ENCODE measurements at places on chromosomes 12 and 14.
A peak's percentile ranks its signal among the peaks of the same experiment; 100 is the strongest.

DNA sequence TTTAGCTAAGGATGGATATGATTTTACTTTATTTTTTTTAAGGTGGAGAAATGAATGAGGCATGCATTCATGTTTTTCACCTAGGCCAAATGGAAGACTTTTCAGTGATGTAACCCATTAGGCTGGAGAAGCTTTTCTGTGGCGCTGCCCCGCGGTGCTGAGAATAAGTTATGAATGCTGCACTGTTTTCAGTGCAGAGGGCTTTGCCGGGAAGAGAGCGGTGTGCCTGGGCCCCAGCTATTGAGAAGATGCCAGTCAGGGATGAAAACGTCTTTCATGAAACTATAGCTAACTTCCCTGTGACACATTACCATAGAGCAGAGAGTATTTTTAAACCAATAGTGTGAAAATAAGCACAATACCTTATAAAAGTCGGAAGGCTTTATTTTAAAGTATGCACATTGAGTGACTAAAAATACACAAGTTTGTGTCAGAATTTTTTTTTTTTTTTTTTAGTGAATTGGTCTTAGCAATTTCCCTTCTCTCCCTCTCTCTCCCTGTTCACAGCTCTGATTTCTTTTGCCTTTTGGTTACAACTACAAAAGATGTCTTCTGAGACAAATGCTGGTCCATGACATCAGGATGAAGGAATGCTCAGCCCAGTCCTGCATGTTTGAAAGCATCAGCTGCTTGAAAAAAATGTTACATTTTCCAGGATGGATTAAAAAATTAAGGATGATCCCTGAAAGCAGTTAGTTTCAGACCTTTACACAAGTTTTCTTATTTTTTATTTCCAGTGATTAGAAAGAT lies 48.3 kb downstream of the NPAS3 start:
- no peak for DNase-seq

DNA sequence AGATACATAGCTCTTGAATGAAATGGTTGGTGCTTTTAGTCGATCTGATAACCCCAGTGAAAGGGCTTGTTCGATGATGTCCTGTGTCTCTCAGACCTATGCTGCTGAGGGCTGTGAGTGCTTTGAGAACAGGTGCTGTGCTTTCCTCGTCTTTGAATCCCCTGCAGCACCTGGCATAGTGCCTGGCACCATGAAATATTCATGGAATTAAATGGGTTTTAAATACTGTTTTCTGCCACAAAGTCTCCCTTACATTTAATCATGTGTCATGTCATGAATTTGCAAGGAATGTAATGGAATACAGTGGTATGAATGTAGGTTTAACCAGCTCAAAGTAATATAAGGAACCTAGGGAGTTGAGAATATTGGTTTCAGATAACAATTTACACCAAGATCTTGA lies 220.5 kb upstream of the PRICKLE1 start:
- no peak for DNase-seq

- no peak for DNase-seq
Observed at GRCh38 chr12:28936711-28937110, 212.4 kb upstream of the FAR2 start.

- DNase-seq, result no peak
Observed at GRCh38 chr12:67853204-67853603, 136.0 kb upstream of the IFNG-AS1 start.

DNA sequence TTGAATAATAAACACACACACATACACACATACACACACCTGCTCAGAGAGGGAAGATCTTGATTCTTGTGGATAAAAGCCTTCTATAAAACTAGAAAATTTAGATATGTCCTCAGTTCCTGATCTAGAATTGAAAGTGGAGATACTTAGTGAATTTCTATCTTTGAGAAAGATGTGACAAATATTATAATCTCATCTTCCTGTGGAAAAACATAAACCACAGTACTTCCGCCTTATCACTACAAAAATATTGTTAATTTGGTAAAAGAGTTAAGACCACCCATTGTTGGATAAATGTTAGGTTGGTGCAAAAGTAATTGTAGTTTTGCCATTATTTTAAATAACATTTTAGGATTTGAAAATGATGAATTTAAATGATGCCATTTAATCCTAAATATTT lies at the start of gene KLRK1:
Gene KLRK1 (minus strand): TSS at position 138 of the 400 bp plus-strand sequence. CDS start 1,231 bp downstream, outside the sequence.
- DNase-seq, result no peak

DNA sequence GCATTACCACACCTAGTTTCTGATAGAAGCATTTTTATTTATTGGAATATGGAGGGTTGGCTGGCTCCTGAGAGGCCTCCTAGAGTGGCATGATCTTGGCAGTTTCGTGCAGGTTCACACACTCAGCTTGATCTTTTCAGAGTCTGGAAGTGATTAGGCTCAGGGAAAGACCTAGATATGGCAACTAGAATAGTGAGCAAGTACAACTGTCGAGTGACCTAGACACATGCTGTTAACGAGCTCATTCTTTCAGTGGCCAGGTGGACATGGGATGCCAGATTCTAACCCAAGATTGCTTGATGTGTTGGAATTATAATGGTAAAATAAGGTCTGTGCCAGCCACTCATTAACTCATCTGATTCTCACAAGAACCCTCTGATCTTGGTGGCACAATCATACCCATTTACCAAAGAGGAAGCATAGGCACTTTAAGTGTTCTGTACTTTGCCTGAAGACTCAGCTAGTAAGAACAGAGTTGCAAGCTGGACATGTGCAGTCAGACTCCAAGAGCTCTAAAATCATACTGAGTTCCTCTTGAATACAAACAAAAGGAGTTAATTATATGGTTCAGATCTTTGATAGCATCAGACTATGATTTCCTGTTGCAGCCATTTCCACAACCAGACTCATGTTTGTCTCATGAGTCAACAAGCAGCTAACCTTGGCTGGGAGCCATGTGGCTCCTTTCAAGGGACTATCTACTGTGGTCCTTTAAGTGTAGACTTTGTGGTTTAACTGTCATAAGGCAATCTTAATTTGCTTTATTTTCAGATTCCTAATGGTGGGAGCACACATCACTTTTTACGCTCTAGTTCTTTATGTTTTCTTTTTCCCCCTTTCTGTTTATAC lies 144.2 kb downstream of the PLEKHA5 start:
- DNase-seq, result peak; percentile 53

DNA sequence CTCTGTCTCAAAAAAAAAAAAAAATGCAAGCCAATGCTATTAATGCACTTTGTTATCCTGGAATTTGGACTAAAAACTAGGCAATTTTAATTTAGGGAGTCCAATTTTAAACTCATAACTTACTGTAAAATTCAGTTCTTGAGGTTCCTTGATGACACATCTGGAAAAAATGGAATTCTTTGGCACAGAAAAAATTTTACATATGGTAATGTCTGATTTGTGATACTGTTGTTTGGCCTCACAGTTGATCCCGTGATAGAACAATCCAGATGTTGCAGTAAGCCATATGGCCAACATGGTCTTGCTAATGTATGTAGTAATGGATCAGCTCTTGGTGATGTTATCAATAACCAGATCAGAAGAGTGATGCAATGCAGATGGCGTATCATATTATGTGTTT lies 1089.8 kb downstream of the FLRT2 start:
- no peak for DNase-seq

- no peak for DNase-seq
Observed at GRCh38 chr12:82182601-82183190, 175.5 kb downstream of the CCDC59 start.

GRCh38 chr12:57175428-57176138 lies 28.2 kb upstream of the LRP1-AS start:
- peak; percentile 88 for DNase-seq

DNA sequence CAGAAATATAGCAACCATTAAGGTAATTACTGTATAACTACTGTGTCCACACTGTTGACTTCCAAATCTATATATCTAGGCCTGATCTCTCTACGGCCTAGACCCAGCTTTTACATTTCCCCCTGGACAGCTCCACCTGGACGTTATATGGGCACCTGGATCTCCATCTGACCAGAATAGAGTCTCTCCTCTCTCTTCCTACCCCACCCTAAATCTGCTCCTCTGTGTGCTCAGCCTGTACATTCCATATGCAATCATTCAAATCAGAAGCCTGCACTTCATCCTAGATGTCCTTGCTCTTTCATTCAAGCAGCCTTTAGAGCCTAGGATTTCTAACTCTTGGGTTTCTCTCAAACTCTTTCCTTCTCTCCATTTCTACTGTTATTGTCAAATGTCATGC lies 255.0 kb downstream of the PAX9 start:
- no peak for DNase-seq

DNA sequence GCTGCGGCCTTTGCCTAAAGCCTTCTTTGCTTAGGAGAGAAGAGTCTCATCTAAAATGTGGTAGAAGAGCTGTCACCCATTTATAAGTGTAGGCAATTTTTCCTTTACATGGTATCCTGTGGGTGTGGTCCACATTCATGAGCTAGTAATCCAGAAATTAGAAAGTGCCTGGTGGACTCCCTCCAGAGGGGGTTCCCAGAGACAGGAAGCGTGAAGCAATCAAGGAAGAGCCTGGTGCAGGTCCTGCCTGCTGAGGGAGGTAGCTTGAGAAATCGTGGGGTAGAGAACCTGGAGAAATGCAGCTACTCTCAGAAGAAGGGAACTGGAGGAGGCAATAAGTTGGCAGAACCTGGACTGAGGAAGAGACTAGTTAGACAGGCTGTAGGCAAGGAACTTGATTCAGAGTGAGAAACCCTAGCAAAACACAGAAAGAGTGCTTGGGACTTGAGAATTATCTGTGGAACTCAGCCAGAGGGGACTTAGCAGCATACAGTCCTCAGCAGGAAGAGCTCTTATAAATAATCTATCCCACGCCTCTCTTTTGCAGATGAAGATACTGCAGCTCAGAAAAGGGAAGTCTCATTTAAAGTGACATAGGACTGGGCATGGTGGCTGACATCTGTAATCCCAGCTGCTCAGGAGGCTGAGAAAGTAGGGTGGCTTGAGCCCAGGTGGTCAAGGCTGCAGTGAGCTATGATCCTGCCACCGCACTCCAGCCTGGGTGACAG lies 182.4 kb upstream of the CCND2 start:
- no peak for DNase-seq

GRCh38 chr12:87883806-87884205 lies 145.4 kb downstream of the C12orf50 start:
- no peak for DNase-seq

- no peak for DNase-seq
Observed at GRCh38 chr12:104163631-104164030, 25.6 kb upstream of the NFYB start.

- DNase-seq, result peak; percentile 16
Observed at GRCh38 chr14:101361044-101361443, 200.3 kb upstream of the DIO3 start.

- DNase-seq, result no peak
Observed at GRCh38 chr12:2256453-2256852, 203.7 kb downstream of the CACNA1C start.

GRCh38 chr14:36675581-36675980 lies 13.9 kb downstream of the PAX9 start:
- no peak for DNase-seq

DNA sequence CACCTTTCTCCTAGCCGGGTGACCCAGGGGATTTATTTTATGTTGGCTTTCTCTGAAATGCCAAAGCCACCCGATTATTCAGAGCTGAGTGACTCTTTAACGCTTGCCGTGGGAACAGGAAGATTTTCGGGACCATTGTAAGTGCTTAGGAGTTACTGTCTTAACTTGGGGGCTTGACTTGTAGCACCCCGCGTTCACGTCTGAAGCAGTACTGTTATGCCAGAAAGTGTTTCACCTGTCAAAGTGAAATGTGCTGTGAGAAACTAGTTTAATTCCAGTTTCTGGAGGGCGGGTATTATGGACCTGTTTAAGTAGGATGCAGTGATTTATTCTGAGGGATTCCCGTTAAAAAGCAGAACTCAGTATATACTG lies 218 bp downstream of the LYSET start:
- no peak for DNase-seq

GRCh38 chr14:59046746-59047145 lies 141.7 kb upstream of the DAAM1 start:
- no peak for DNase-seq

GRCh38 chr14:44149597-44149996 lies 357.5 kb downstream of the FSCB start:
- no peak for DNase-seq

DNA sequence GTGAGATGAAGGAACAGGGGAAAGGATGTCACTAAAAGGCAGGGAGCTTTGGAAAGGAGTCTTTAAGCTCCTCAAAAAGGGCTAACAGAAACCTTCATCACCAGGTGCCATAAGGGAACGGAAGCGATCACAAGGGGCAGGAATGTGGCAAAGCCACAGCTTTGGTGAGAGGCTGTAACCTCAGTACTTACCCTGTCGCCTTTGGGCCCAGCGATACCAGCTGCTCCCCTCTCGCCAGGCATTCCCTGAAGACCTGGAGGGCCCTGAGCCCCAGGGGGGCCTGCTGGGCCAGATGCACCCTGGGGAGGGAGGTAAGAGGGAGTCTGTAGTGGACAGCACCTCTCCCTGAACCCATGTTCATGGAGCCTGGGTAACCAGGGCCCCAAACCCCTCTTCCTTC lies 18.9 kb downstream of the TMEM106C start:
- no peak for DNase-seq

- DNase-seq, result no peak
Observed at GRCh38 chr14:61653507-61653906, 41.8 kb upstream of the HIF1A start.

DNA sequence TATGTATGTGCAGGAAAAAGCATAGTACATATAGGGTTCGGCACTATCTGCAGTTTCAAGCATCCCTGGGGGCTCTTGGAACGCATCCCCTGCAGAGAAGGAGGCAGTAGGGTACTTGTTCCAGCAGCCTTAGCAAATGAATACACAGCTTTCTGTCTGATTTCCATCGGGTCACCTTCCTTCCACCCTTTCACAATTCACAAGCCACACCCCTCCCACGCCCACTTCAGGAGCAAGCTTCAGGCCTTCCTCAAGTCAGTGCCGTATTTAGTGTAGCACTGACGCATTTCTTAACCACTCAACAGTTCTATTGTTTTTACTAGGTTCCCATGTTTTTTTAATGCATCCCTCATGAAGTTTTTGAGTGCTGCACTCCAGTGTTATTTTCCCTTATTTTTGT lies 64.2 kb downstream of the CLMN start:
- peak; percentile 79 for DNase-seq

DNA sequence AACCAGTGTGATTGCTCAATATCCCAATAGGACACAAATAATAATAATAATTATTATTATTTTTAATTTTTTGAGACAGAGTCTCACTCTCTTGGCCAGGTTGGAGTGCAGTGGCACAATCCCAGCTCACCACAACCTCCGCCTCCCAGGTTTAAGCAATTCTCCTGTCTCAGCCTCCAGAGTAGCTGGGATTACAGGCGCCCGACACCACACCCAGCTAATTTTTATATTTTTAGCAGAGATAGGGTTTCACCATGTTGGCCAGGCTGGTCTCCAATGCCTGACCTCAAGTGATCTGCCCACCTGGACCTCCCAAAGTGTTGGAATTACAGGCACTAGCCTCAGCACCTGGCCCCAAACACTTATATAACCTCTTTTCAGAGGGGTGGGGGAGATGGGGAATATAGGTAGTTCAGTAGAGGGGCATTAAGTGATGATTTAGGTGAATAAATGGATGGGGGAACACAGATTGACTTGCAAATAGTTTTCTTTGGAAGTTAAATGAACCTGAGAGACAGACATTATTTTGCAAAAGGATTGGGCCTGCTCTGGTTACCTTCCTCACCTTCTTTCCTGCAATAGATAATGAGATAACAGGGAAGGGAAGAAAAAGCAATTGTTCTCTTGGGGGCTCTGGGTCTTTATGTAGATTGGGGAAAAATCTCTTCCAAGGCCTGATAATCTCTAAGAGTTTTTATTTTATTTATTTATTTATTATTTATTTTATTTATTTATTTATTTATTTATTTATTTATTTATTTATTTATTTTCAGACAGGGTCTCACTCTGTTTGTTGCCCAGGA lies 57.7 kb downstream of the RESF1 start:
- no peak for DNase-seq
